ENCODE measurements at places on chromosomes 11 and 22.

DNA sequence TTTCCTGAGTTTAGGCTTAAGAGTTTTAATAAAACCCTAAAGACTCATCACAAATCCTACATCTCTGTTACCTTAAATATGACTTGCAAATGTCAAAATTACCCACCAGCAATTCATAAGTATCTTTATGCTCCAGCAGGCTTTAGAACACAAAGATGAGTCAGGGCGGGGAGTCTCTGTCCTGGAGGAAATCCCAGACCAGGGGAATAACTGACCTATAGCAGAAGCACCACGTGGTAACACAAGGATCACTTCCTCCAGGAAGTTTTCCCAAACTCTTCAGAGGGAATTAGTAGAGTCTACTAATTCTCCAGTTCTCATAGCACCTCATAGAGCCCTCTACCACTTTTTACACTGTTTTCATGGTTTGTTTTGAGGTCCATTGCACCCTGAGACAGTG is 217.0 kb downstream of the NAV2 start:
- no peak for DNase-seq

DNA sequence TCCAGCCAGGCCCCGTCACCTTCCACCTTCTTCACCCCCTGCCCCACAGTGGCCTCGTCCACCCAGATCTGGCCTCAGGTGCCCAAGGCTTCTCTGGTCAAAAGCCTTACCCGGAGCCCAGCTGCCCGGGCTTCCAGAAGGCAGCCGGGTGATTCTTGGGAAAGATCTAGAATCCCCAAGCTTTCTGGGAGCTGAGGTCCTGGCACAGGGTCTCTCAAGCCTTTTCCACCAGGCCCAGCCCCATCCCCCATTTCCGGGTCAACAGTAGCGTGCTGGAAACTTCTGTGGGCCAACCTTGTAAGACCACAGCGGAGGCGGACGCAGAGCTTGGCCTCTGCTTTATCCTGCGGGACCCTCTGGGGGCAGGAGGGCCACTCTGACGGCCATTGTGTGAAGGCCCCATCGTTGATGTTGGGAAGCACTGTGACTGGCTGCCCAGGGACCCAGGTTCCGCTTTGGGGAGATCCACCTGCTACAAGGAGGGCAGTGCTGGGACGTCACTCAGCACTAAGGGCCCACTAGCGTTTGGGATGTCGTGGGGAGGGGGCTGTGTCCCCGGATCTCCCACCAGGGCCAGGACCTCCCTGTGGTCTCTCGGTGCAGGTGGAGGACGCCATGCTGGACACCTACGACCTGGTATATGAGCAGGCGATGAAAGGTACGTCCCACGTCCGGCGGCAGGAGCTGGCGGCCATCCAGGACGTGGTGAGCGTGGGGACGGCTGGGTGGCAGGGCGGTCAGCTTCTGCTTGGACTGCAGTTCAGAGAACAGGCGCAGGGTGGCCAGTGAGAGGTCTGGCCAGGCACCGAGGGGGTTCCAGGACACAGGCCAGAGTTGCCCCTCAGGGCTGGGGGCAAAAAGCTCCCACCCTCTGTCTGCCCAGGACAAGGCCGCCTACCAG is 11.5 kb downstream of the TSPAN32 start:
- no peak for DNase-seq

- no peak for DNase-seq
Observed at GRCh38 chr11:75845324-75845723, 30.3 kb downstream of the UVRAG start.

DNA sequence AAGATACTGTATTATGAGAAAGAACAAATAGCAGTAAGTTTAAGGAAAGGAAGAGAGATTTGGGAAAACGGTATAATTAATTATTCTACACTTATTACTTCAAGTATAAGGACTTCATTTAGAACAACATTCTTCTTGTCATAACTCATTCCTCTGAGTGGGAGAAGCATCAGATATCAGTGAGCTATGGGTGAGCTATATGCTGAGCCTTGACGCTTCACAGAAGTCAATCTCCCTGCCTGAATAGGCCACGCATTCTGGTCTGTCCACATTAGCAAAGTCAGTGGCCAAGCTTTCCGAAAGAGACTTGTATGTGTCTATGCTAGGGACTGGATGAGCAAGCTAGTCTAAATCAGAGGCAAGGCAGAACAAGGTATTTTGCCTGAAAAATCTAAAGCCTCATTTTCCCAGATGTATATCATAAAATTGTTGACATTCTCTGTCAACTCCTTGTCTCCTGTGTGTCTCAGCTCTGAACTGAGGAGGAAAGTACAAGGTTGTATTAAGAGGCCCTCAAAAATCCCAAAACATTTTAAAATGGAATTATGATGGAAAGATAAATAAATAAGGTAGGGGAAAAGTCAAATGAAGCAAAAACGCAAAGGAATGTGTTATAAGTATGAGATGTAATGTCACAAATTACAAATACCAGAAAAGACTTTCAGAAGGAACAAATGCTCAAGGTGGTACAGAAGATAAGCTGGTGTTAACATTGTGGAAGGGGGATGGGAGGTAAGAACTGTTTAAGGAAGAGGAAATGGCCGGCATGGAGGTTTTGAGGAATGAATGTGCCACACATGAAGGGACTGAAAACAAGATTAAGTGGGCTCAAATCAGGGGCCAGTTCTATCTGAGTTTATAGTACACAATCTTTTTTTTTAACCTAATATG is 1.4 kb downstream of the OR52N2 start:
- no peak for DNase-seq

GRCh38 chr11:122729139-122729538 is 73.6 kb downstream of the UBASH3B start:
- DNase-seq, result no peak

DNA sequence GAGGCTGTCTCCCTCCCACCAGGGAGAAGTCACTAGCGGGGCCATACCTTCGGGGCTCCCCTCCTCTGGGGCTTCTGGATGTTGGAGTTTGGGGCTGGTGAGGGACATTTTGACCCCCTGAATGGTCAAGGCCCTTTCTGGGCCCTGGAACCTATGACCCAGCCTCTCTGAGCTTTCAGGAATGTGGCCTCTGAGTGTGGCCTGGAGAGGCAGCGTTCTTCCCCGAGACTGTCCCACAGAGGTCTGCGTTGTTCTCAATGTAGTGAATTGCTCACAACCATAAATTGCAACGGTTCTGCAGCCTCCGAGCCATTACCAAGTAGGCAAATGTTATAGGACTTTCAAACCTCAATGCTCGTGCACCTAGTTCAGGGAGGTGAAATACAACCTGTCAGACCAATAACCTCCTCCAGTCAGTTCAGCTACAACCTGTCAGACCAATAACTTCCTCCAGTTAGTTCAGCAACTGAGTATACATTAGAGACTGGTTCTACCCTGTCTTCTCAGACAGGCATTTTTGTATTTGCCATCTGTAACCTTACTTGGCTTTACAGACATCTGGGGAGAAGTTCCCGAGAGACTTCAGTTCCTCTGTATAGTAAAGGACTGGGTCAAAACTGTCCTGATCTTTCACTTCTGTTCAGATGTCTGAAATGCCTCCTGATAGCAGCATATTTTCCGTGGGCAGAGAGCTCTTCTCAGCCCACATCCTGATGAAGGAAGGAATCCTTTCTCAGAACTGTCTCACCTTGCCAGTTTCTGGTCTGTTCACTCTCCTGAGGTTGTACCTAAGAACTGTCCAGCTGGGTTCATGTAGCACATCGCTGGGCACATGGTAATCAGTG is 34.2 kb downstream of the MICAL2 start:
- DNase-seq, result no peak

DNA sequence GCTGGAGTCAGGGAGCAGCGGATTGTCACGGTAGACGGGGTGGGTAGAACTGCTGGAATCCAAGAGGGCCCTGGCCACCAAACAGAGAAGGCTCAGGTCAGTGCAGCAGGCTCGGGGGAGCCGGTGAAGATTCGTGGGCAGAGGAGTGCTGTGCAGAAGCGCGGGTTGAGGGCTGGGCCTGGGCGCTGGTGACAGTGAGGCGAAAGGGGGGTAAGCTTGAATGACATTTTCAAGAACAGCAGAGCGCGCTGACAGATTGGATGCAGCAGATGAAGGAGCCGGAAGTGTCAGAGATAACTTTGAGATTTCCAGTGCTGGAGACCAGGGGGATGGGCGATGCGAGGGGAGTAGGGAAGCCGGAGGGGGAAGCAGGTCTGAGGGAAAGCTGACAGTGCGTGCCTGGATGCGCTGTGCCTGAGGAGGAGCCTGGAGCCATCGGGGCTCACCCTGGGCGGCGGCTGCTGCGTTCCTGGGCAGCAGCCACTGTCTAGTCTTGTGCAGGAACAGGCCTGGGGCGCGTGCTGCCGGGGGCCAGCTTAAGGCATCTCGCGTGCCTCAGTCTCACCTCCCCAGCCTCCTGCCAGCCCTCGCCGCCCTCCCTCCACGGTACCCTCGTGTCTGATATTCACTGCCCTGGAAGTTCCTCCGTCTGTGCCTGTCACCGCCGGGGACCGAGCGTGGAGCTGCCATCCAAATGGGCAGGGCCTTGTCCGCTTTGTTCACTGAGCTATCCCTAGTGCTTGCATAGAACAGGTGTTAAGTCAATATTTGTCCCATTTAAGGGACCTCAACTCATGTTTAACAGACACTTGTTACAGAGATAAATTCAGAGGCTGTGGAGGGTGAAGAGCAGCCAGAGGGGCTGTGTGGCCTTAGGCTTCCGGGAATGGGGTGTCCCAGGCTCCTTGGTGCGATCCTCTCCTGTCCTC is 5.2 kb downstream of the GRIK4 start:
- no peak for DNase-seq

DNA sequence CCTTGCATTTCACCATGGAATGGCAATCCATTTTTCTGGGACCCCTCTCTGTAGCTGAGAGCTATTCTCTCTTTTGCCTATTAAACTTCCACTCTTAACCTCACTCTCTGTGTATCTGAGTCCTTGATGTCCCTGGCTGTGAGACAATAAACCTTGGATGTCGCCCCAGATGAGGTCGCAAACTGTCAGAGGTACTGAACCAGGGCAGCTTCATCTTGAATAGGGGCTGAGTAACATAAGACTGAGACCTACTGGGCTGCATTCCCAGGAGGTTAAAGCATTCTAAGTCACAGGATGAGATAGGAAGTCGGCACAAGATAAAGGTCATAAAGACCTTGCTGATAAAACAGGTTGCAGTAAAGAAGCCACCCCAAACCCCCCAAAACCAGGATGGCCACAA is 68.0 kb downstream of the RSF1 start:
- no peak for DNase-seq

DNA sequence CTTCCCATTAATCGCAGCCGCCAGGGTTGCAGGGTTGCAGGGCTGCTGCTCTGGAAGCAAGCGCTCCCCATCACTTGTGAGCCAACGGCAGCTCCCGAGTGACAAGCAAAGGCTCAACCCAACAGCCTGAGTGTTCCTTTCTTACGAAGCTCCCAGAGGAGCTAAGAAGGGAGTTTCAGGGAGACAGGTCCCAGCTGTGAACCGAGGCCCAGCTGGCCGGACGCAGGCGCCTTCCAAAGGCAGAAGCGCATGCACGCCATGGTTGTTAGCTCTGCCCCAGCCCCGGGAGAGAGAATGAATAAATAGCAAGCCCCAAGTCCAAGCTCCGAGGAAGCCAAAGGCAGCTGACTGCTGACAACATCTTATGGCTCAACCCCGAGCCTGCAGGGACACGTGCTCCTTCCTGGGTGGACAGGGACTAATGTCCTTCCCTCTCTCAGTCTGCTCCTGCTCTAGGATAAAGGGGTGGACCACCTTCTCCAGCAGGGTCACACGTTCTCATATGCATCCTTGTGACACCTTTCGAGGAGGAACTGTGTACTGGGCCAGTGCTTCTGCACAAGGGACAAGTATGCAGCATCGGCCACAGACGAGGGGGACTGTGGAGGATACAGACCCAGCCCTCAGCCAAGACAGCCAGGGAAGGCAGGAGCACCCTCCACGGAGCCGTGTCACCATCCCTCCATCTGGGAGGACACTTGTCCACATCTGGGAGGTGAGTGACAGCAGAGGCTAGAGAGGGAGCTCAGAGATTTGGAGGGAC is 29.9 kb downstream of the SHANK2 start:
- no peak for DNase-seq

DNA sequence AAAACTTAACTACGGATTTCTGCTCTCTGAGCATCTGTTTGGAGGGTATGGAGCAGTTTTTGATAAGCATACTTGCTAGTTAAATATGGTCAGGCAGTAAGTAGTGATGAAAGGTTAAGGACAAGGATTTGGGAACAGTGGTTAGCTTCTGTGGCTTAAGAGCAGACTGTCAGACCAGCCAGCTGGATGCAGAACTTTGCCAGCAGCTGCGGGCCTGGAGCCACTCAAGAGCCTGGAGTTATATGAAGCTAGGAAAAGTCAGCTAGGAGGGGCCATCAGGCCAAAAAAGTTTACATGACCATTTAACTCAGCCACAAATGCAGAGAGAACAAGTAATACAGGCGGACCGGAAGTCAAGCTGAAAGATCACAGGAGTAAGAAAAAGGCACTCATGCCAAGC is 1817.7 kb downstream of the LRRC4C start:
- DNase-seq, result no peak

GRCh38 chr11:75380716-75381420 is 18.4 kb upstream of the RPS3 start:
- no peak for DNase-seq

- DNase-seq, result no peak
Observed at GRCh38 chr11:82676483-82677094, 57.1 kb downstream of the FAM181B start.

- no peak for DNase-seq
Observed at GRCh38 chr11:119651802-119652584, 77.0 kb downstream of the NECTIN1 start.

- DNase-seq, result no peak
Observed at GRCh38 chr22:46994265-46994664, 231.8 kb downstream of the TBC1D22A start.

DNA sequence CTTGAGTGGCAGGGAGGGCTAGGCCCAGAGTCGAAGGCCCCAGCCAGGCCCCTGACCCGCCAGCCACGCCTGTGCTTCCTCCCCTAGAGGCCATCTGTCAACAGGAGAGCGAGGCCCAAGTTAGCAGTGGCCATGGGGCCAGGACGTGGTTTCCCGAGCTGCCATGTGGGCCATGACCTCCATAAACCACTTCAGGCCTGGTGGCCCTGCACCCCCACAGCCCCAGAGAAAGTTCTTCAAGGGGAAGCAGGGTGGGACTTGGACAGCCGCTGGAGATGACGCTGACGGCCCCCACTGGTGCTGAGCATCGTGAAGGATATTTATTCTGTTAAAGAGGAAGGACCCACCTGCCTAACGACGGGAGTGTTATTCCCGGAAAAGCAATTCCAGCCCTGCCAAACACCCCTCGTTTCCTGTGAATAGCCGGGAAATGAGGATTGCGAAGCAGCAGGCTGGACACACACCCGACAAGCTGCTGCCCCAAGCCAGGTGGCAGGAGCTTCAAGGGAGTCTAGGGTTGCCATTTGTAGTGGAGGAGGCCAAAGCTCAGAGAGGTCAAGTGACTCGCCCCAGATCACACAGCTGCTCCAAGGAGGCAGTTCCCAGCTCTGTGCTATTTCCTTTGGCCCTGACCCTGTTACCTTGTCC is 12.8 kb downstream of the PRR5 start:
- no peak for DNase-seq

- no peak for DNase-seq
Observed at GRCh38 chr11:81963018-81963417, 770.6 kb downstream of the FAM181B start.

GRCh38 chr11:11979488-11980117 is 28.8 kb downstream of the DKK3 start:
- DNase-seq, result no peak
